ENCODE measurements at places on chromosomes 3 and 15. TPM values are rescaled to one million over a fixed set of nuclear protein-coding genes. Genes with fewer than 3 reads are reported as not detected.

BMF gene
- total RNA-seq: 8.4 TPM

DNA sequence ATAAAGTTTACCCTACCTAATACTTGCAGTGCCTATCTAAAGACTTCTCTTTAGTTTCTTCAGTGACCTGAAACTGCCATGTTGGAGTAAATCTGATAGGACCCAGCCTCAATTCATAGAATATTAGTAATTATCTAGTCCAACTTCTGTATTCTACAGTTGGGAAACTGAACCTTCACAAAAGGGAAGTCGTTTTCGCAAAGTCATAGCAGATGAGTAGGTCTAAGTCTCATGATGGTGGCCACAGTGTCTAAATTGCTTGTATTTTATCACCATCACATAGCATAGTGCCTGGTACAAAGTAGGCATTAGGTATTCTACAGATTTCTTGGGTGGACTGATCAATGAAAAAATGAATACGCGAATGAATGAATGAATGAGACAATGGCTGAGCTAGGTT is 8.4 kb downstream of the GMNC start:
- DNase-seq: no peak

DNA sequence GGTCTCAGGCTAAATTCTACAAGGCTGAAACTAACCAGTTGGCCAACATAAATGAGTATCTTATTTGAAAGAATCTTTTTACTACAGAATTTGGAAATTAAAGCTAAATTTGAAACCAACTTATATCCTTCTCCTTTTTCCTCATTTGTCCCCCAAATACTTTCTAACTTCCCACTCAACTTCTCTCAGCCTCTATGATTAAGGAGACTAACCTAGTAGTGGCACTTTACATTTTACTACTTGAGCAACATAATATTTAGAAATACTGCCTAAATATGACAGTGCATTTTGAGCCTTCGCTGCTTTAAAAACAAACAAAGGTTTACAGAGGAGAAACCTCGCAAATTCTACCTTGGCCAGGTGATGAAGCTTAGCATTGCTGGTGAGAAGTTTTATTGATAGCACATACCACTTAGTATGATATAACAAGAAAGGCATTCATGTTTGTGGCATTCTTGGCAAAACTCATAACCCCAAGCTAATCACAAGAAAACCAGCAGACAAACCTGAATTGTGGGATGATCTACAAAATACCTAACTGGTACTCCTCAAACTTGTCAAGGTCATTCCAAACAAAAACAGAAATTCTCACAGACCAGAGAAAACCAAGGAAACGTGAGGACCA is 432.1 kb upstream of the CFAP20DC start:
- DNase-seq: no peak

OXSR1 gene
- 56.0 TPM for total RNA-seq

- DNase-seq: no peak
Observed at GRCh38 chr15:93866948-93867347, 364.4 kb upstream of the MCTP2 start.

GRCh38 chr3:113097960-113098447 is 107.2 kb downstream of the GTPBP8 start:
- DNase-seq: no peak

NRROS gene
- total RNA-seq: 19.7 TPM

DISP2 gene
- total RNA-seq: 0.04 TPM

GRCh38 chr3:186406669-186407635 is 44.9 kb upstream of the DGKG start:
- DNase-seq: no peak

DNA sequence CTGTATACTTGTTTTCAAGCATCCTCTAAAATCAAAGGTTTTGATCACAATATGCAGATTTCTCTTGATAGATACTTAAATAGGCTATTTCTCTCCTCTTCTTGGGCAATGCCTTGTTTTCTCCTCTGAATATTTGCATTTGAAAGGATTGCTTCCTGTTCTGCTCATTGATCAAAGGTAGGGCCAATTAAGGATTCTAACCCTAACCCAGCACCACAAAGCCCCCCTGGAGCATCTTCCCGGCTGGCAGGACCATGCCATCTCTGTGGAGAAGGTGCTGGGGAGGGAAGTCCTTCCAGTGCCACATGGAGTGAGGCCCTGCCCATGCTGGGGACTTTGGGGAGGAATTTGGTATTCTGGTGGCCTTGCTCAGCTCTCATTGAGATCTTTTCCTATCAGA is 11.3 kb upstream of the NIPA2 start:
- no peak for DNase-seq

FHIT gene
- total RNA-seq: 10.2 TPM

GRCh38 chr3:107103786-107104185 is 273.5 kb upstream of the CCDC54 start:
- no peak for DNase-seq

DNA sequence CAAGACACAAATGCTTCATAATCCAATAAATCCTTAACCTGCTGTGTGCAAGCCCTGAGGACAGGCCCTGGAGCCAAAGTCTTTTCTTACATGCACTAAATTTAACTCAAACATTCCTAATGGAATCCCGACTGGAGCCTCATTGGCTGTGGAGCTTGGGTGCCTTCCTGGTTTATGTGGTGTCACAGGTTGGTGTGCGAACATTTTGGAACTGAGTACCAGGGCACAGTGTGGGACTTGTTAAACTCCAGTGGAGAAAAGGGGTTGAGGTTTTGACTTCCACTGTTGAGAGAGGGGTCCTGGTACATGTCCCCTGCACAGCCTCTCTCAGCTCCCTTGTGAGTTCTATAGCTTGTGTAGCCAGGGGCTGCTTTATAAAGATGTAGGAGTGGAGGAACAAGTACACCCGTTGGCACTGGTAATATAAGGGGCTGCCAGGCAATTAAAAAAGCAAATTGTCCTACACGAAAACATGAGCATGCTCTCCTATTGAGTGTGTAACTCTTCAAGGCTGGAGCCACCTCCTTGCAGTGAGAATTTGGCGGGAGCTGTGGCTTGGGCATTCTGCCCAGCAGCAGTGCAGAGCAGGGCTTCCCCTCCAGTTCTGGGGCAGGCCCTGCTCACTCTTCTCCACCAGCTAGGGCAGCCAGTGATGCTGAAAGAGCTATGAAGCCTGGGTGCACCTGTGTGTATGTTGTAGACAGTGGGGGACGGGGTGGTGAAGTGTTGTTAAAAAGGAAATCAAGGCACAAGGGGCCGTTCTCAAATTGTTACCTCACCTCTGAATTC is 218.1 kb downstream of the CLSTN2 start:
- no peak for DNase-seq

DNA sequence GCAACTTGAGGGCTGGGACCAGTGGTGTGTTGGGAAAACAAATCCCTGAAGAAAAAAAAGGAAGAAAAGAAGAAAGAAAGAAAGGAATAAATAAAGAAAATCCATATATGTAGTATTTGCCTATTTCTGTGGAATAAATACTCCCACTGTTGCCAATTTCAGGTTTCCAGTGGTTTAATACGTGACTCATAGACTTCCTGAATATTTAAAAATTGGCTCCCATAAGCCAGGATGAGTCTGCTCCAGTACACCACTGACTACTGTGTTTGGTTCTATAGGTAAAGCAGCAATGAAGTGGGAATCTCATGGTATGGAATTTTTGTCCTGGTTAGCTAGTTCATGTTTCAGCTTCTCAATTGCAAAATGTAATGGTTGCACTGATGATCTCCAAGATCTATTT is 31.6 kb downstream of the PYDC2 start:
- no peak for DNase-seq

DNA sequence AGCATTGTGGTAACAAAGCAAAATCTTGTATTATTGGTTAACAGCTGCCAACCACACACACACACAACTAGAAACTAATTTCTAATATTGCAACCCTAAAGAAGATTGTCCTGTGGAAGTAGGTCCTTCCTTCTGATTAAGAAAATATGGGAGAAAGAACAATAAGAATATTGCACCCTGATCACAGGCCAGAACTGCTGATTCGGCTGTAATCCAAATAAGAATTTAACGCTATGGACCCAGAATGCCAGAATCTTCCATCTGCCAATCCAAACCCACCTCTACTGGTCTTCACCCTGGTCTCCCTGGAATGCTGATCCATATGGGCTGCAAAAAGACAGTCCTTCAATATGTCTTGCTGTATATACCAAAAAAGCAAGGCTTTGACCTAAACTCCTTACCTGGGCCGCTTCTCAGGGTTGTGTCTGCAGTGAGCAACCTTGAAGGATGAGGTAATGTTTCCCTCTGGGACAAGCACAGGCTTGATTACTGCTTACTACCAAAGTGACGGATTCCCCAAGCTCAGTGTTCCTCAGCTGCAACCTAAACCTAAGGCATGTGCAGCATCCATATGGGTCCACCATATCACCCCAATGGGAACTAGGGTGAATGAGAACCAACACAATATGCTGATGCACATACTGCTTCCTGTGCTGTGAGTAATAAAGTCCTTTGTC is 8.0 kb downstream of the CCDC14 start:
- DNase-seq: no peak

SAMD7 gene
- total RNA-seq: not detected

OR5H2 gene
- not detected for total RNA-seq

DNA sequence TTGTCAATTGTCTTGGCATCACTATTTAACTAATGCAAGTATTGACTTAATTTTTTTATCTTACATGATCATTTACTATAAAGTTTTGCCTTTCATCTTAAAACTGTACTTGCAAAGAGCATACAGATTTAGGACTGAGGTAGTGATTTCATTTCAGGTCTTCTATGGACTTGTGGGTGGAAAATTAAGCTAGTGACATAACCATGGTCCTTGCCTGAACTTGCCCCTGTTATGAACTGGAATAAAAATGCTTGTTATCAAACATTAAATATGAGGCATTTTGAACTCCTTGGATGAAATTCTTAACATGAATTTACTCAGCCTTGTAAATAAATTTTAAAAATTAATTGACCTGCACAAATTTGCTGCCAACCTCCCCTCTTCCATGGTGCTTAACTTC is 712.0 kb downstream of the NAALADL2 start:
- DNase-seq: no peak

CLDN16 gene
- not detected for total RNA-seq

DNA sequence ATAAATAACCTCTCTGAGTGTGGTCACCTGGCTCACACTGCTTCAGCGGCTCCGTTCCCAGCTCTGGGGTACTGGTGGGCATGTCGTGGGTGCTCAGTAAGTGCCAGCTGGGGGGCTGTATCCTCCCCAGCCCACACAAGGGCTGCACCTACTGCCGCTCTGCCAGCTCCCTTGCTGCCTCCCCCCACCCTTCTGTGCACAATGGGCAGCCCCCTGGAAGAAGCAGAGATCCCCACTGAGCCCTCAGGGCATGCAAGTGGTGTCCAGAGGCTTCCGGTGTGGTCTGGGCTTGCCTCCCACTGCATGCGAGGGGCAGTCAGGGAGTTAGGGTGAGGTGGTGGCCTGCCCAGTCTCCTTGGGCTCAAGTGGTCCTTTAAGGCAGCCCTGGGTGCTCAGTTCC is 58.3 kb upstream of the TRPM1 start:
- no peak for DNase-seq

DNA sequence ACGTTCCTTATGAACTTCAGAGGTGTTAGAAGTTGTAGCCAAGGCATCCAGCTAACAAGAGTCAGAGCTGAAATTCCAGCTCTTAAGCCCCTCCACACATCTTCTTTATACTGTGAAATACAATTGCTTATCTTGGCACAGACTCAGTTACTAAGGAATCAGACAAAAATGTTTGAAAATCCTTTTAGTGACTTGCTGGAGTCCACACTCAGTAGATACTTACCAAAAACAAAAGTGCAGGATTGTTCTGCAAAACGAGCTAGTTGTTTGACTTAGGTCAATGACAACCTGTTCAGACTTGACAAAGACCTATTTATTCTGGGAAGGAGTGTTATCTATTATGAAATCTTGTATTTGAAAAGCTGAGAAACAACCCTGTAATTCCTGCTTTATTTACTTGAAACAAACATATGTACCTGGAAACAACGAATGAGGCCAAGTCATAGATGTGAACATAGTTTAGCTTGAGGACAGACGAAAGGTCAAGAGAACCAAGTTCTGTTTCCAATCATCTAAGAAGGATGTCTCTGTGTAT is 38.5 kb downstream of the B3GNT5 start:
- DNase-seq: no peak

SLC22A13 gene
- total RNA-seq: 0.21 TPM

DNA sequence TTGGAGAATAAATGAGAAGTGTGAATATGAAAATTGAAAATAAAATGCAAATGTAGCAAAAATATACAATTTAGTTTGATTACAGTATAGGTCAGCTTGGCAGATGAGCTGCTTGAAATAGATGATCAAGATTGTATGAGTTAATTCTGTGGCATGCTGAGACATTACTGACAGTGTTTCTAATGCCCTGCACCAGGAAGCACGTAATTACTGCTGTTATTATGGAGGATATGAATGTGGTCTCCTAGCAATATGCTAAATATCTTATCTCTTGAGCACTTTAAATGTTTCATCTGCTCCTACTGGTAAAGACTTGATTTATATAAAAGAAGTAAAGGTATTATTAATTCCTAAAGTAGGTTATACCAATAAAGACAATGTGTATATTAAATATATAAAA is 1015.5 kb downstream of the PLOD2 start:
- no peak for DNase-seq

Data from activated CD4-positive, alpha-beta T cell treated with anti-CD3 and anti-CD28 coated beads for 36 hours (primary cell).